ENCODE measurements at places on chromosomes 2 and 18. TPM values are rescaled to one million over a fixed set of nuclear protein-coding genes. Genes with fewer than 3 reads are reported as not detected.

GRCh38 chr2:150062416-150062815 is 425.1 kb downstream of the RND3 start:
- H3K4me3 ChIP-seq, result no peak overlapping the region
- no peak for DNase-seq
- H3K27ac ChIP-seq, result no peak overlapping the region
- H3K27me3 ChIP-seq, result no peaks in the 10 kb centered on the region
- H3K4me1 ChIP-seq, result no peaks in the 10 kb centered on the region

DNA sequence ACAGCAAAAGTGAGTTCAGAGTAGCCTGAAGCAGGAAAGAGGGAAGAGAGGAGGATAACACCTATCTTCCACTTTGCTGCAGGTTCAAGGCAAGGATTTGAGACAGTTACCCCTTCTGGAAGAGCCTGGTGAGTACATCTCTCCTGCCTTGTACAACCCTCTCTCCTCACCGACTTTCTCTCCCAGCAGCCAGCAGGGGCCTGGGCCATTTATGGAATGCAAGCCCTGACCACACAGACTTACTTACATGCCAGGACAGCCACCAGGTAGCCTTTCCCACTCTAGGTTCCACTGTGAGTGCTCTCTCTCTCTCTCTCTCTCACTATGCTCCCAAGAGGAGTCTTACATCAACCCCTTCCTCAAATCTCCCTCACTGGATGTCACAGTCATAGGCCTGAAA is 57.0 kb downstream of the BCL11A start:
- DNase-seq, result no peak
- no peak overlapping the region for H3K27ac ChIP-seq
- no peaks in the 10 kb centered on the region for H3K4me1 ChIP-seq
- no peak overlapping the region for H3K4me3 ChIP-seq

GRCh38 chr2:127511917-127512316 is 14.4 kb downstream of the IWS1 start:
- H3K4me1 ChIP-seq, result peaks cover 67% of the 10 kb centered on the region
- DNase-seq, result no peak
- H3K36me3 ChIP-seq, result peaks cover 13% of the 10 kb centered on the region
- H3K27me3 ChIP-seq, result no peaks in the 10 kb centered on the region

- no peak for DNase-seq
- no peaks in the 10 kb centered on the region for H3K4me1 ChIP-seq
- no peaks in the 10 kb centered on the region for H3K36me3 ChIP-seq
These were observed 260.6 kb downstream of the PAX3 start for GRCh38 chr2:222038067-222038802.

- H3K27me3 ChIP-seq, result no peaks in the 10 kb centered on the region
- DNase-seq, result peak; percentile 76
- peaks cover 84% of the 10 kb centered on the region for H3K4me1 ChIP-seq
- no peak overlapping the region for H3K4me3 ChIP-seq
- peak overlapping the region; percentile 89 for H3K27ac ChIP-seq
These were observed 76.9 kb downstream of the MBP start for GRCh38 chr18:77055429-77056300.

- H3K4me1 ChIP-seq, result peaks cover 6% of the 10 kb centered on the region
- H3K4me3 ChIP-seq, result no peak overlapping the region
- H3K36me3 ChIP-seq, result no peaks in the 10 kb centered on the region
- H3K27ac ChIP-seq, result no peak overlapping the region
These were observed 115.1 kb downstream of the DTNB start for GRCh38 chr2:25558262-25558661.

DNA sequence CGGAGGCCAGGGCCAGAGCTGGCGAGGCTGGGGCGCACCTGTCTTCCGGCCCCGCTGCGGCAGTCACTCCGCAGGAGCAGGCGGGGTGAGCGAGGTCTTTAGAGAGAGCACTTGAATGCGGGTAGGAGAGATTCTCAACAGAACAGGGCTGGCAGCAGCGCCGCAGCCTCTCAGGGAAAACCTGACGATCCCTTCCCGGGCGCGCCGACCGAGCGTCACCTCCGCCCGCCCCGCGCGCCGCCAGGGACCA is 526 bp downstream of the PRKRA start:
- no peaks in the 10 kb centered on the region for H3K27me3 ChIP-seq
- DNase-seq, result peak; percentile 91

GRCh38 chr18:50594942-50595341 is 35.1 kb downstream of the MAPK4 start:
- no peaks in the 10 kb centered on the region for H3K36me3 ChIP-seq
- no peaks in the 10 kb centered on the region for H3K27me3 ChIP-seq
- H3K4me1 ChIP-seq, result no peaks in the 10 kb centered on the region

- H3K4me3 ChIP-seq, result no peak overlapping the region
- H3K36me3 ChIP-seq, result no peaks in the 10 kb centered on the region
- no peak for DNase-seq
- peaks cover 4% of the 10 kb centered on the region for H3K27me3 ChIP-seq
- H3K27ac ChIP-seq, result no peak overlapping the region
- no peaks in the 10 kb centered on the region for H3K4me1 ChIP-seq
These were observed 3.8 kb downstream of the NEU2 start for GRCh38 chr2:233036162-233036838.

- no peak overlapping the region for H3K4me3 ChIP-seq
- no peaks in the 10 kb centered on the region for H3K27me3 ChIP-seq
- H3K36me3 ChIP-seq, result no peaks in the 10 kb centered on the region
- no peak overlapping the region for H3K27ac ChIP-seq
These were observed 34.6 kb downstream of the COPS7B start for GRCh38 chr2:231820786-231821303.

Gene WDR35
- total RNA-seq, result 8.8 TPM

Gene FBXO41
- 2.9 TPM for total RNA-seq
